ENCODE measurements at places on chromosomes 2 and 18.

DNA sequence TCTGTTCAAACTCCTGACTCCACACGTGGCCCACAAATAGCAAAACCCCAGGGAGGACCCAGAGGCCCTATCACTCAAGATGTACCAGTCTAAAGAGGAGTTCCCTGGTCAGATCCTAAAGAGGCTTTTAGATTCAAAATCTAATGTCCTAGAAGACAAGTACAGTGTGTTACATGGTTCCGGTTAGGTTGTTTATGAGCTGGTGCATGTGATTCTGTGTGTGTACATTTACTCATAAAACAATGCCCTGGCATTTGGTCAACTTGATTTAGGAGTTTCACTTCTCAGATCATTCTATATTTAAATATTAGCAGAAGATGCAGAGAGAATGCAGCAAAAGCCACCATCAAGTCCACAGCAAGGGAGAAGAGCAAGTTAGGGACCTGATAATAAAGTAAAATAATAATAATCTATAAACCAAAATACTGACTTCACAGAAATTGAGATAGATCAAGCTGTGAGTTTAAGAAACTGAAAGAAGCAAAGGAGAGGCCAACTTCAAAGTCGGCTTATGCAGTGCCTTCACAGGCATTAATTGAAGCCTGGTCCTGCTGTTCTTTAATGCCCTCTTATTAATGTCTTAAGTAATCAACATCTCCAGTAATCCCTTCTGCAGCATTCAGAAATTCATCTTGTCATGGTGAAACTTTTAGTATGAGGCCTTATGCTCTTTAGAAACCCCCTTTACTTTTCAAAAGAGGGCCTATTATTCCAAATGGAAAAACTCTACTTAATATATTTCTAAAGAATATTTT, 4.2 kb upstream of the AP1S3 start:
- no peak for DNase-seq

DNA sequence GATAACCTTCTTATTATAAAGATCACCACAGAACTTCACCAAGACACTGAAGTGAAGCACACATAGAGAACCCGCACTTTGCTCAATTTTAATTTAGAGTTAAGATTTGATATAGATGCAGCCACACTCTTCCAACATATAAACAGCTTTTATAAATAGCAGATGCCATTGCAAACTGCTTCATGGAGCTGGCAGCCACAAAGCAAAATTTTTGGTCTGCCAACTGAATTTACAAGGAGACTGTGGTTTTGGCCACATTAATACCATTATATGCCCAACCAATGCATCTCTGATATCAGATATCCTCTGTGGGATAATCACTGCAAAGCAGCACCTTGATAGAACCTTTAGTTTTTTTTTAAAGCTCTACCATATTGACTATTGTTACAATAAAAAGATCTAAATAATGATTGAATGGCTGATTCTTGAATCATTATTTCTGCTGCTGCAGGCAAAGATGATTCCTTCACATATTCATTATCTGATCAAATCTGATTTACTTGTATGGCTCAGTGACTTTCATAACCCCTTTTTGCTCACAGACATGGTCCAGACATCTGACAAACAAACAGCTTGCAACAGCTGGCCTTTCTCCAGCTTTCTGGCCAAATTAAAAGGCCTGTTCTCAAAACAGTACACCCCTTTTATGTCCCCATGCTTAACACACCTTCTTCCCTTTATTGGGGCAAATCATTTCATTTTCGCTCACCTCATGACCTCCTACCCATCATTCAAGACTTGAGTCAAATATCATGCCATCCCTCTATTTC, 88.4 kb downstream of the METTL4 start:
- no peak for DNase-seq

DNA sequence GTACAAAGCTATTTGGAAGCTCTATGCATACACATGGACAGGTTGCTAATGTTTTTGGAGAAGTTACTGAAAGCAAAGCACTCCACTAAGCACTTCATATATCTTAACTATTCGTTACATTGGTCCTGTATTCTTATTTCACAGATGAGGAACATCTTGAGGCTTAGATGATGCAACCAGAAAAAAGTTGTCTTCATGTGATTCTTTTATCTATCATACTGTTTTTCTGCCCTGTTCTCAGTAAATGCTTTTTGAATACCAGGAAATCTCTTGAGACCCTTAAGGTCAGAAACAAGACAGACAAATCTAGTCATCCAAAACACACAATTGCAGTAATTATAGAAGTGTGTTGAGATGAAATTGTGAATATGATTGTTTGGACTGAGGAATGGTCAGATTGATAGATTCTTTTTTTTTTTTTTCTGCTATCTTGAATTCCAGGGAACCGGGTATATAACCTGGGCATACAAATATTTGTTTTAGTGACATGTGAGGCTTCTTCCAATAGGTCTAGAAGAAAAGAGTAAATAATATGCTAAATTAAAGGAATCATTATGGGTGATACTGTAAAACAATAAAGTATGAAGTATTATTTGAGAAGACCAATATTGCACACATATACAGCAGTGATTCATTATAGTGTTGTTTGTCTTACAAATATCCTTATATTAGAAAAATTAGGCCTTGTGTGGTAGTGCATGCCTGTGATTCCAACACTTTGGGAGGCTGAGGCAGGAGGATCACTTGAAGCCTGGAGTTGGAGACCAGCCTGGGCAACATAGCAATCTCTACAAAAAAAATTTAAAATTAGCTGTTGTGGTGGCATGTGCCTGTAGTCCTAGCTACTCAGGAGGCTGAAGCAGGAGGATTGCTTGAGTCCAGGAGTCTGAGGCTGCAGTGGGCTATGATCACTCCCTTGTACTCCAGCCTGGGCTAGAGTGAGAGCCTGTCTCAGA, 33.7 kb downstream of the EHBP1 start:
- DNase-seq: no peak

- no peak for DNase-seq
Observed at GRCh38 chr18:30544141-30544540, 498.4 kb downstream of the DSC3 start.

DNA sequence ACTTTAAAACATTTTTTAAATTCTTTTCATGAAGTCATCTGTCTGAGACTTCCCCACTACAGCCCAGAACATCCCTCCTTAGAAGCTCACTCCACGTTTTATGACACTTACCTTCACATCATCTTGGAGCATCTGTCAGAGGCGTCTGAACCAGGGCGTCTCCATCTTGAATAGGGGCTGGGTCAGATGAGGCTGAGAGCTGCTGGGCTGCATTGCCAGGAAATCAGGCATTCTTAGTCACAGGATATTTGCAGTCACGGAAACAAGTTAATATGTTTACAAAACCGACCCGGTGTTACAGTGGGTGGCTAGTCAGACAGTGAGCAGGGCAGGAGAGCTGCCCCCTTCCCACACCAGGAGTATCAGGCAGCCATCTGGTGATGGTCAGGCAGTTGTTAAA, 456.5 kb downstream of the FBXO15 start:
- DNase-seq: no peak

- DNase-seq: no peak
Observed at GRCh38 chr2:196957442-196957841, 30.9 kb upstream of the PGAP1 start.

GRCh38 chr2:83970217-83970929, 488.7 kb downstream of the SUCLG1 start:
- DNase-seq: no peak

DNA sequence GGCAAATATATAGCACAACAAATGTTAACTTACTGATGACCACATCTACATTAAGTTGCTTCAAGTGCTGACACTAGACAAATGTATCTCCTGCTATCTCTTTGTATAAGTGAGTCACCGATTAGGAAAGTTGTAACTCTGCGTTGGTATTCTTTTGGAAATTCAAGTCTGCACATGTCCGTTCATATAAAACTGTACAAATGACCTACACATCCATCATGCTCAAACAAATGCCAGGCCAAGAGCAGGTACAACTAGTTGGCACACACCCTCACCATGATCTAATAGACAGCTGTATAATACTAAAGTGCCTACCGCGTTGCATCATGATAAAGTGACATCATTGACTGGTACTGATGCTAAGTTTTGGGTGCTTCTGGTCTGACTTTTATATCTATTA, 141.1 kb downstream of the RBMS1 start:
- DNase-seq: no peak

GRCh38 chr2:108593547-108594098, 59.4 kb downstream of the LIMS1 start:
- DNase-seq: no peak

DNA sequence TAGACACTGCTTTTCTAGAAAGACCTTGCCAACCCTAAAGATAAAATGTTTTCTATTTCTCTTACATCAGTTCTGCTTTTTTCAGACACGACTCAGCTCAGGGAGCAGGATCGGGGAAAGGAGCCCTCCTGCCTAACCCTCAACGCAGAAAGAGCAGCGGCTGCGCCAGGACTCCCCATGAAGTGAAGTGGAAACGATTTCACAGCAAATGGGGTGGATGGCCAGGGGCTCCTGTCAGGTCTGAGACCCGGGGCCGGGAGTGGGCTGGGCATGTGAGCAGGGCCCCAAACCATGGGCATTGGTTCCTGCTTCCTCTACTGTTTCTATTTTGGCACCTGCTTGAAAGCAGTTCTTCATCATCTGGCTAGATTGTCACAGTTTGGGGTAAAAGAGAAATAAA, 89.4 kb upstream of the PXDN start:
- no peak for DNase-seq

GRCh38 chr2:197759625-197760292, 25.4 kb downstream of the BOLL start:
- DNase-seq: no peak

DNA sequence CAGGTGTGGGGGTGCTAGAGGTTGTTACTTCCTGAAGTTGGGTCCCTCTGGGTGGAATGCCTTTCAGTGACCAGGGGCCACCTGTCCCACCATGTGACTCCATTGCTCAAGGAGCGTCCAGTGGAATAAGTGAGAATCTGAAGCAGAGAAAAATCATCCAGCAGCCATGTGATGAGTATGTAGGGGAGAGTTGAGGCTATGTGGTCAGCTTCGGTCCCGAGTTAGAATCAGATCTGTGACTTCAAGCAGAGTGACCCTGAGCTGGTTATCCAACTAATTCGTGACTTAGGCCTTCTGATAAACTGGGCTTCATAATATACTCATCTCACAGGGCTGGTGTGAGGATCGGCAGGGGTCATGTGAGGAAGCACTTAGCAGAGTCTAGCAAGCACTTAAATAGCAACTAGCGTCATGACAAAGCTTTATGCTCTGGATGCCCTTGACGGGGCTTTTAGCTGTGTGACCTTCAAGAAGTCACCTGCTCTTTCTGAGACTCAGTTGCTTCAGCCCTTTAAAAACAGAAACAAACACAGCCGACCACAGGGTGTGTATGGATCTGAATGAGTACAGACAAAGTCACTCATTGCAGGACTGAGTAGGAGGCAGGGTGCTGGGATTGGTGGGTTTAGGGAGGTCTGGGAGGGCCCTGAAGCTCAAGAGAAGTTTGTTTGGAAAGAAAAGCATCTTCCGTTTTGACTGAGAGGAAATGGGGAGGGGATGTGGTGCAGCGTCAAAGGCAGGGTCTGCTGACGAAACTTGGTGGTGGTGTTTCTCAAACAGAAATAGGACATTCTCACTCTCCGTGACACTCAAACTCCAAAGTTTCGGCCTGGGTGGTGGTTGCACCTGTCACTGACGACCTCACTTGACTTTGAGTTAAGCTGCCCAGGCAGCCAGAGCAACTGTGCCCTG, 264.0 kb upstream of the CXCR4 start:
- DNase-seq: peak; percentile 62

- peak; percentile 92 for DNase-seq
Observed at GRCh38 chr2:208254871-208255556, at the start of gene IDH1. IDH1 (minus strand) TSS chr2:208255071; CDS start chr2:208251551, 3,520 bp downstream.

- DNase-seq: no peak
Observed at GRCh38 chr18:36665952-36666351, 162.8 kb downstream of the TPGS2 start.

GRCh38 chr18:55634545-55634944, 46.6 kb upstream of the TCF4 start:
- DNase-seq: no peak

DNA sequence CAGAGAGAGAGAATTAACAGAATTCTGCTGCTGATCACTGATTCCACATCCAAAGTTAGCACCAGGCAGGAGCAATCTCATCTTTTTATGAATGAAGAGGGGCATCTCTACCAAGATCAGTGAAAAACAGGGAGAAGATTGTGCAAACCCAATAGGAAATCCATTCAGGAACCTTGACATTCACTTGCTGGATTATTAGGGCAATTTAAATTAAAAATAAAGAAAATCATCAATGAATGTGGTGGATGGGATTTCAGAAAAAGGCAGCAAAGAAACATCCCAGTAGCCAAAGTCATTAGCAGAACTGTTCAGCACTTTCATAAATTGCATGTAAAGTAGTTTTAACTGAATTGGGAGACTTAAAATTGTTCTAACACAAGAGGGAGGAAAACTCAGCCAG, 423.2 kb downstream of the TGIF1 start:
- no peak for DNase-seq

GRCh38 chr18:10562773-10563160, 36.9 kb downstream of the NAPG start:
- DNase-seq: no peak

- DNase-seq: no peak
Observed at GRCh38 chr2:160493227-160494028, at the start of gene RBMS1. RBMS1 (minus strand) TSS chr2:160493807; CDS start chr2:160493363, 444 bp downstream.

DNA sequence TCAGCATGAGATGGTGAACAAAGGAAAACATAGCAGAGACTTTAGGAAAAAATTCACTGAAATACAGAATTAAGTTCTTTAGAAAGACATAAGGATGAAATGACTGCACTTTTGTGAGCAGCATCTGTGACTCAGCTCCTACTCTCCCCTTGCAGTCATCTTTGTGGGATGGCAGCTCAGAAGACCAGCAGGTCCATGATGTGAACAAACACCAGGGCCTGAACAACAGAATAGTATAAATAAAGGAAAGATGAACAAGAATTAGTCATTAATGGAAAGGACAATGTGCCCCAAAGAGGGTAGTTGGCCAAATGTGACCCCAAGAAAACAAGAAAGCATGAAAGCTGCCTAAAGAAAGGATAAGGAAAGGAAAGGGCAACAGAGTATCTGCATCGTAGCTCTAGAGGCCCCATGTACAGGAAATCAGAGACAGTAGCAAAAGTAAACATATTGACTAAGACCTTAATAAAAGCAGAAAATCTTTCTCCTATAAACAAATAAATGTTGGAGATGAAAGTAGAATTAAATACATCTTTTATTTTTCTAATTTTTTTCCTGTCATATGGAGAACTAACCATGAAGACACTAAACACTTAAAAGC, 318.0 kb downstream of the ZEB2 start:
- no peak for DNase-seq

DNA sequence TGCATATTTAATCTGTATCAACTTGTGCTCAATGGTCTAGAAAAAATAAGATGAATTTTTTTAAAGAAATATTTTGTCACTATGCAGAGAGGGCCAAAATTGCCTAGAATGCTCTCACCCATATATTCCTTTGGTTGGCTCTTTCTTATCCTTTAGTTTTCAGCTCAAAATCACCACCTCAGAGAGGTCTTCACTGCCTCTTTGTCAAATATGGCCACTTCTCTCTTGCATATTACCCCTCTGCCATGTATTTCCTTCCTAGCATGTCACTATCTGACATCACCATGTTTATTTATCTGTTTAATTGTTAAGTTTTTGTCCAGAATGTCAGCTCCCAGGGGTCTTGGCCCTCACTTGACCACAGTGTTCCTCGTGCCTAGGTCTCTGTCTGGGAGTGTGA, 535.2 kb upstream of the CDH2 start:
- DNase-seq: no peak

GRCh38 chr2:43039376-43040080, 186.9 kb downstream of the ZFP36L2 start:
- no peak for DNase-seq

GRCh38 chr2:162972383-162972782, 133.8 kb upstream of the KCNH7 start:
- no peak for DNase-seq

All from stimulated activated CD4-positive, alpha-beta T cell treated with anti-CD3 and anti-CD28 coated beads, TNF-alpha, amount 100 ng/mL, for 48 hours (primary cell).